Naive B cell (primary cell): ENCODE measurements at places on chromosomes 5 and 9. TPM values are rescaled to one million over a fixed set of nuclear protein-coding genes. Genes with fewer than 3 reads are reported as not detected.

The SPATA31C1 gene
- not detected for polyA plus RNA-seq

The CDH12 gene
- polyA plus RNA-seq = not detected

DNA sequence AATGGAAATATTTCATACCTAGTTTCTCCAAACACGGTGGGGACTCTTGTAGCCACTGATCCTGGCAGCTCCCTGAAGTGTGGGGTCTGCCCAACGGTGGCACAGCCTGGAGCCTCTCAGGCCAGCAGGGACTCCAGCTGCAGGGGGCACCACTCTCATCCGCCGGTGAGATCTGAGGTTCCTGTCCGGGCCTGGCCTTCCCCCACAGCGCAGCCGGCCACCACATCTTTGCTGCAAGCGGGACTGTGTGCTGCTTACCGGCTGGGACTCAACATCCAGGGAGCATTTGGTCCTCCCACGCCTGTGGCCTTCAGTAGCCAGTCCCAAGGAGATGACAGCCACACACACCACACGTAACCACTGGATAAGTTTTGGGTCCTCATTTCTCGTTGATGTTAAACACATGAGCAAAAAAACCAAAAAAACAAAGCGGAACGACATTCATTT, 7.7 kb upstream of the NKX2-5 start:
- H3K4me3 ChIP-seq = no peak overlapping the region
- H3K27me3 ChIP-seq = peaks cover 80% of the 10 kb centered on the region
- H3K27ac ChIP-seq = no peak overlapping the region
- H3K4me1 ChIP-seq = peaks cover 30% of the 10 kb centered on the region
- no peak for DNase-seq
- peaks cover 19% of the 10 kb centered on the region for H3K36me3 ChIP-seq

DNA sequence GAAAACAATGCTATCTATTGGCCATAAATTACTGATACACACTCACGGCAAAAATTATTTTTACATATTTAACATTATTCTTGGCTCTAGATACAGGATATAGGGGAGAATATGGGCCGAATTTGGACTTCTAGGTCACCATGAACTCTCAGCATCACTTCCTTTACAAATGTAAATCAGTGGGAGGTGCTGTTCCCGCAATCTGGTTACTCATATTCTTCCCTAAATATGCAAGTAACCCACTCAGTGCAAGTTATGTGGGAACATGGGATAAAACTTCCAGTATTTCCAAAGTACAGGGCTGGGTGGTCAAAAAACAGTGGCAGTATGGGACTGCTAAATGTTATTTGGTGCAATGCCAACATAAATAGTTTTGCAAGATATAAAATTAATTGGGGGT, 145.6 kb downstream of the PPP2R2B start:
- H3K27ac ChIP-seq = no peak overlapping the region
- no peak overlapping the region for H3K4me3 ChIP-seq
- no peak for DNase-seq
- peaks cover 8% of the 10 kb centered on the region for H3K36me3 ChIP-seq
- peaks cover 7% of the 10 kb centered on the region for H3K27me3 ChIP-seq

DNA sequence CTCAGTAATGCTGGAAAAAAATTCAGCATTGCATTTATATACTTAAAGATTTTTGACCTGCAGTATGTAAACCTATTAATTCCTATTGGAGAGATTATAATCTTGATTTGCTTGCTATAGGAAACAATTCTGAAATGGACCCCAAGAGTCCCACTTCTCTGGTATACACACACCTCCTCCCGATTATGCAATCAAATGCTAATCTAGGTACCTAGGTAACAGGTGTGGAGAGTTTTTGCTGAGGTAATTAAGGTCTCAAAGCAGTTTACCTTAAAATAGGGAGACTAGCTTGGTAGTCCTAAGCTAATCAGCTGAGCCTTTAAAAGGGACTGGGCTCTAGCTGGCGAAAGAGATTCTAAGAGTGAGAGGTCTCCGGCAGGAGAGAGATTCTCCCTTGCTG, 22.2 kb downstream of the ISOC1 start:
- H3K27ac ChIP-seq = no peak overlapping the region
- H3K27me3 ChIP-seq = no peaks in the 10 kb centered on the region
- H3K4me3 ChIP-seq = no peak overlapping the region
- H3K4me1 ChIP-seq = no peaks in the 10 kb centered on the region
- no peak for DNase-seq
